Fibroblast of the aortic adventitia (primary cell): ENCODE measurements at places on chromosomes 11 and 22.

- DNase-seq, result no peak
These were observed 357.2 kb upstream of the NARS2 start for GRCh38 chr11:78931891-78932290.

DNA sequence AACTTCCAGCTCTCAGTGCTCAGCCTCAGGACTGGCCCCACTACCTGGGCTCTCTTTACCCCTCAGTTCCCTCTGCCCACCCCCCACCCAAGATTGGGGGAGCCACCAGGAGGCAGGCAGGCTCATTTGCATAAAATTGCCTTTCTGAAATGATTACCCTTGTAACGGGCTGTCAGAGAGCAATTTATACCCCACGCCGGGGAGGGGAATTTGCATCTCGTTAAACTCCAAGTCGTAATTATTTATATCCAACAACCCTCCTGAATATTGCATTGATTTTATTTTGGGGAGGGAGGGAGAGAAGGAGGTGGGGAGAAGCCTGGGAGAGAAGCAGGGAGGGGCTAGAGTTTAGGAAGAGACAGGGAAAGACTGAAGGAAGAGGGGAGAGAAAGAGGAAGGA lies 8.3 kb downstream of the NRXN2 start:
- no peak for DNase-seq

GRCh38 chr11:119625206-119625978 lies 103.6 kb downstream of the NECTIN1 start:
- peak; percentile 35 for DNase-seq

GRCh38 chr22:22691716-22692701 lies 47.6 kb downstream of the GGTLC2 start:
- peak; percentile 18 for DNase-seq

GRCh38 chr11:10285148-10285802 lies 8.7 kb downstream of the SBF2 start:
- no peak for DNase-seq

GRCh38 chr11:15342163-15342562 lies 227.4 kb downstream of the INSC start:
- DNase-seq, result no peak

DNA sequence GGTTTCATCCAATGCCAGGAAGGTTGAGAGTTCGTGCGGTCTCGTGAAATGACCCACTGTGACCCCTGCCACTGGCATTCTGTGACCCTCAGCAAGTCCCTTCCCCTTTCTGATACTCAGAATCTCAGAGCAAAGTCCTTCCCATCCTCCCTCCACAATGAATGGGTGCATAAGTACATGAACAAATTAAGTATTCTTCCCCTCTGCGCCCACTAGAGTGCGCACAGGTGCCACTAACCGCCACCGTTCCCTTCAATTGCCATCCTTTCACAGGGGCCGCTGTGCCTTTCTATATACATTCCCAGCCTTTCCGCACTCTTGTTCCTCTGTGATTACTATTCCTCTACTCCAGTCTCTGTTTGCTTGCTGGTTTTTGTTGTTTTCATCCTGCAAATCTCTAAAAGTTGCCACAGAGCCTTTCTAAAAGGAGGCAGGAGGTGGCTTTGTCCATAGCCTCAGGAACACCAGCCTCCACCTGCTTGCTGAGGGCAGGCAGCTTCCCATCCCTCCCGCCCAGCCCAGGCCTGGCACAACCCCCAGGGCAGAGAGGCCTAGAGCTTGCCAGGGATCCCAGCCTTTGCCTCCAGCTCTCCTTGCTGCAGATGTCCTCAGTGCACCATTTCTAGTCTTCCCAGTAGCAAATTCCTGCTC lies 6.7 kb upstream of the AP1B1 start:
- peak; percentile 81 for DNase-seq

DNA sequence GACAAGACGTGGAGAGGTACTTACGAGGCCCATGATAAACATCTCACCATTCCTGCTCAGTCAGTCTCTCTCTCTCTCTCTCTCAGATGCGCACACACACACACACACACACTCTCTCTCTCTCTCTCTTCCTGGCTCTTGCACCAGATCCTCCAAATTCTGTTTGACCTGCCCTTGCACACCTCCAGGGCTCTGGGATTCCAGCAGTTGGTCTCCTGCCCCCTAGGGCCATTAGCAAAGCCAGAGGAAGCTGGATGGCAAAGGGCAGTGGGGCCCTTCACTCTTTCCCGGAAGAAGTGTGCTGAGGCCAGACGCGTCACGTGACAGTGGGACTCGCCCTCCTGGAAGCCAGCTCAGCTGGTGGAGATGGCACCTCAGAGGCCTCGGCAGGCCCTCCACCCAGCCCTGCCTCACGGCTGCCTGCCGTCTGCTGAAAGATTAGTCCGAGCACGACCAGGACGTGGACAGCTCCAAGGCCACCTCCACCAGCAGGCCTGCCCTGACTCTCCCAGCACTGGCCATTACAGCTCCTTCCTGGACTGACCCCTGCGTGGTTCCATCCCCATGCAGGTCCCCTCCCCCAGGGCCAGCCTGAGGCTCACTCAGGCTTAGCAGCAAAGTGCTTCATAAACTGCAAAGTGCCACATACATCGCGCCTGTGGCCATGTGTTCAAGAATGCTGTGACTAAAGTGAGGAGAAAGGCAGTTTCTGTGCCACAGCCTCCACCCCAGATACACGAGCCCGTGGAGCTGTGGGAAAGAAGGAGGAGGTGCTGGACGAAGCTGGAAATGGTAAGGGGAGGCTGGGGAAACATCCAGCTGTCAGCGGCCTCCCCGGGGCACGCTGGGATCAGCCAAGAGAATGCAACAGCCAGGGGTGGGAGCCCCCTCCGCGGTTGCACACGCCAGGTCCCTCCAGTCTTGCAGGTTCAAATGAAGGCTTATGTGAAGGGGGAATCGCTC lies 3.7 kb downstream of the PDGFB start:
- DNase-seq, result no peak

DNA sequence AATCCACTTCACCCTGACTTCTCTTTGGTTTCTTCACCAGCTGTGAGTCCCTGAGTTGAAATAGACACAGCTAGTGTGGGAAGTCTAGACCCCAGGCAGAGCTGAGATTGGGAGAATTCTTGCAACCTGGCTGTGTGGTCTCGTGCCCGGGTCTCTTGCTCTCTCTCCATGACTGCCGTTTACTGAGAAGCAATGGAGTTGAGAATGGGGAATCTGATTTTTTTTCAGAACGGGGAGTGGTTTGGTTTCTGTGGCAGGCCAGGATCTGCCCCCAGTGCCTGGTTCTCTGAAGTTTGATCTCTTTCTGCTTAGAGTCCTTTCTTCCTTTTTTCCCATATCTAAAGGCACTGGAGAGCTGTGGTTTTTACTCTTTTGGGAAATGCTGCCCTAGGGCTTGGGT lies 1.5 kb downstream of the SIDT2 start:
- peak; percentile 50 for DNase-seq

GRCh38 chr22:46233231-46233630 lies 16.9 kb downstream of the CDPF1 start:
- peak; percentile 7 for DNase-seq

DNA sequence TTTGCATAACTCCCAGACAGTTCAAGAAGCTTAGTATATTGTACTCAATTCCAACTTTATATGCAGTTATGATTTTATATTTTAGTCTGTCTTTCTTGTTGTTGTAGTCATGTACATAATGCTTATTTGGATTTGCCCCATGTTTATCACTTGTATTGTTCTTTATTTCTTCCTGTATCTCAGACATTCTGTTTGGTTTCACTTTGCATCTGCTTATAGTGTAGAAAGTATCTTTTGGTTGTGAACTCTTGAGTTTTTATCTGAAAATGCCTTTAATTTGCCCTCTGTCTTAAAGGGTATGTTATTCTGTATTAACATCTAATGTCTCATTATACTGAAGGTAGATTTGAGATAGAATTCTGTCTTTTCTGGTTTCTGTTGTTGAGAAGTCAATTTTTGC lies 275.4 kb downstream of the DYNC2H1 start:
- DNase-seq, result no peak

DNA sequence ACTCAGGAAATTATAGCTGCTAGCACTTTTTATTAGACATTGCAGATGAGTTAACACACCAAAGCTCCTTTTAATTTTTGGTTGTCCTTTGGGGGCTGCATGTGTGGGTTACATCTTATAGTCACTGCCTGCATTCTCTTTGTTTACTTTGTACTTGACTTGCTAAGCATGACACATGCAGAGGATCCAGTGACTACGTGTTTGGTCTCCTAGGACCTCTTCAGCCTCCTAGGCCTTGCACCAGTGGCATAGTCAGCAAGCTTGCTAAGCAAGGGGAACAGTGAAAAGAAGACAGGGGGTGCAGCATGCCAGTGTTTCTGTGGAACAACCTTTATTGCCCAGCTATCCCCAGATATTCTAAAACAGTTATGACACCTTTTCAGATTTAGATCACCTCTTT lies 108.2 kb downstream of the PAX6 start:
- DNase-seq, result peak; percentile 13

DNA sequence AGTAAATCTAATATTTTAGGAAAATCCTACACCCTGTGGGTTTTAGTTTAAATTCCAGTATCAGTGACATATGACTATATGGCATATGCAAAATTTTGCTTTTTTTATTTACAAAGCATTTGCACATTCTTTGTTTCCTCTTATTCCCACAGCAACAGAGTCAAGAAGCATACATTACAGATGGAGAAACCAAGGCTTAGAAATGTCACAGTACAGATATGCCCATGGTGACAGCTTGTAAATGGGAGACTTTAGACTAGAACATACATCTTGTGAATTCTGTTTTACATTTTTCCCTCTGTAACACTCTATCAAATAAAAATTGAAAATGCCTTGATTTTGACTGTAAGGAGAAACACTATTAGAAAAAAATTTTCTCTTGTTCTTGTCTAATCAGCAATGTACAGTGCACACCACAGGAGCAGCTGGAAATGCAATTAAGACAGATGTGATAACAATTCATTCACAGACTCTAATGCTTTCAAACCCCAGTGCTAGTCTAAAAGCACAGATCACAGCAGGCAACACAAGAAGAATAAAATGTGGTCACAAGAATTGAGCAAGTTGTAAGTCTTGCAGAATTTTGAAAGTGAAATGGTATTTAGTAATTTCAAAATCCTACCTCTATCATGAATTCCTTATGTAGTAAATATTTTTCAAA lies 375.9 kb downstream of the LUZP2 start:
- DNase-seq, result no peak

GRCh38 chr11:113159988-113160807 lies 154.2 kb upstream of the TTC12 start:
- DNase-seq, result peak; percentile 19

GRCh38 chr11:47550288-47551047 lies 2.5 kb downstream of the CELF1 start:
- DNase-seq, result peak; percentile 46

- DNase-seq, result no peak
These were observed 827 bp downstream of the PHF21B start for GRCh38 chr22:45008751-45009605.

- peak; percentile 68 for DNase-seq
These were observed 186.2 kb downstream of the SPON1 start for GRCh38 chr11:14148653-14149273.

DNA sequence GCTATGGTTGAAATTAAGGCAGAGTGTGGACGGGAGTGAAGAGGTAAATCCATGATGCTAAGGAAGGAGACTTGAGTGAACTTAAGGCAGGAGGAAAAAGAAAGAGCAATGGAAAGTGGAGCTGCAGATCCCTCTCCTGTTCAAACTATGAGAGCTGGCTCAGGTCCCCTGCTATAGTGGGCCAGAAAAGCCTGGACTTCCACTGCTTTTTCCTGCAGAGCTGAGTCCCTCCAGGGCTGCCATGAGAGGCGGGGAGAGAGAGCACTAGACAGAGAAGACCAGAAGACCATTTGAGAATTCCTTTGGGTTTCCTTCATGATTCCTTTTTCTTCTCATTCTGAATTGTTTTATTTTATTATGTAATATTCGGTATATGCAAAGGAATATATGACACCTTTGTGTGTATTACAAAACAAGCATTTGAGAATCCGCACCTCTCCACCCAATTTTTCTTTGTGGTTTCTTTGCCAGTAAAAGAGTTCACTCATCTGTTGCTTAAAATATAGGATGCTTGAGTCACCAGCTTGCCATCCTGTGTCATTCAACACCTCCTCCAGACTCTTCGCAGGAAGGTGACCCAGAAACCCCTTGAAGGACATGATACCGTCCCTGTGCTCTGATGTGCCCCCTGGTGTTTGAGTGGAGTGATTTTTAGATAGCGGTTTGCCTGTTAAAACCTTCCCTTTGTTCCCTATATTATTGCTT lies 24.4 kb downstream of the SREBF2 start:
- peak; percentile 61 for DNase-seq

DNA sequence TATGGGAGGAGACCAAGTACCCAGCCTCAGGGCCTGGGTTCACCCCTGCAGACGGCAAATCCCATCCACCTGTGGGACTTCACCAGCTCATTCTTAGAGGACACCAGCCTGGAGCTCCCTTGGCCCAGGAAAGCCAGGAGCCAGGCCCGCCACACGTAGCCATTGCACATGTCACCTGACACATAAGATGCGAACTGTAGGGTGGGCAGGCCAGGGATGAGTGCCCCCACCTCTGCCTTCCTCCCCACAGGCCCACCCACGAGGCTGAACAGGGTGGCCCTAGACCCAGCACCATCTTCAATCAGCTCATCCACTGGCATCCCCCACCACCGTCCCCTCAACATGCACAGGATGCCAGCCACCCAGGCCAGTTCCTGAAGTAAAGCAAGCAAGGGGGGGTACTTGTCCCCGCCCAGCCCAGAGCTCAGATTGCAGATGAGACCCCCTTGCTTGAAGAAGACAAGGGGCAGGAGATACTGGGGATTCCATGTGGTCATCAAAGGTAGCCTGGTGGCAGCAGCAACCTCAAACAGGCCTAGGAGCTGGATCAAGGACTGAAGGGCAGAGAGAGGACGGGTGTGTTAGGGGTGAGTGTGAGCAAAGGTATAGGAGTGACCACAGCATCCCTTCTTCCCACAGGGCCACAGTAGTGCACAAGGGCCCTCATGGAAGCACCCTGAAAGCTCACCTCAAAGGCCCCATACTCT lies 45.6 kb downstream of the IGLL5 start:
- no peak for DNase-seq

DNA sequence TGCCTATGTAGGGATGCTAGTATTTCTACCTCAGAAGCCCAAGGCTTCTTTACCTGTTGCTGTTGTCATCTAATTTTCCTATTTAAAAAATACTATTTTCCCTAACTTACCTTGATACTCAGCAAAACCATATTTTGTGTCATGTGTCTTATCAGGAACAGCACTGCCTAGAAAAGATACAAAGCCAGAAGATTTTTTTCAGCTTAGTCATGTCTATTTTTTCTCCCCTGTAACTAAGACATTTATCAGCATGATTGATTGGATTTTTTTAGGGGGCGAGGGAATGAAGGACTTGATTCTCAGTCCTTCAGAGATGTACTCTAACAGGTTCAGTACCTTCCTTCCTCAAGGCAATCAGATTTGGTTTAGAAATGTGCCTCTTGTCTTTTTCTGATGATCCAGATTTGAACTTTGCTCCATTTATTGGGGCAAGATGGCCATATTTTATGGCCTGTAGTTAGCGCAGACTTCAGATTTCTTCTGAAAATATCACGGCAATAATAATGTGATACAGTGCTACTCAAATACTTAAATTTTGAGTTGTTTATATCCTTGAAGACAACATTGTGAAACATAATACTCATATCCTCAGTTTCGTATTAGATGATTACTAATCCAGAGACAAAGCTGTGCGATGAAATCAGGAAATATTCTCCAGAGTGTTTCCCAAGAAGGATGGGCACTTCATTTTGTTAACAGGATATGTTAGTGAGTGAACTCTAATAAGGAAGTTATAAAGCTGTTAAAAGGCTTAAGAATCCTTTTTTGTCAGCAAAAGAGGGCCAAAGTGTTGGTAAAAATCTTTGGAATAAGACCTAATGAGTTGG lies 3.8 kb upstream of the PIK3IP1 start:
- DNase-seq, result peak; percentile 63
